ENCODE measurements at places on chromosomes 2 and 18.

DNA sequence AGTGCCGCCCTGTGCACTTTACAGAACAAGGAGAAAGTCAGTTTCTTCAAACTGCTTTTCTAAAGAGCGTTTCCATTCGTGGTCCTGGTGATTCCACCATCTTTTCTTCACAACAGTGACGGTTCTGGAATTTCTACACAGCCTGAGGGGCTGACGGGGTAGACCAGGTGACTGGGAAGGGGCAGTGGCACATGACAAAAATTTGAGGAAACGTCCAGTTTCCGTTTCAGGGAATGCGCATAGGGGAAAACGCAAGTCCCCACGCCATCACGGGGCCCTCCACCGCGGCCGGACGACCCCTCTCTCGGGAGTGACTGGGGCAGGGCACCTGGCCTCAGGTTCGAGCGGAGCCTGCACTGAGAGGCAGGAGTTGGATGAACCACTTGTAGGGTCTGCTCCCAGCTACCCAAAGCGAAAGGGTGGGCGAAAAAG lies 980 bp upstream of the SPTBN1 start:
- no peak for DNase-seq

GRCh38 chr18:69968039-69968438 lies 20.4 kb upstream of the CD226 start:
- DNase-seq = no peak

DNA sequence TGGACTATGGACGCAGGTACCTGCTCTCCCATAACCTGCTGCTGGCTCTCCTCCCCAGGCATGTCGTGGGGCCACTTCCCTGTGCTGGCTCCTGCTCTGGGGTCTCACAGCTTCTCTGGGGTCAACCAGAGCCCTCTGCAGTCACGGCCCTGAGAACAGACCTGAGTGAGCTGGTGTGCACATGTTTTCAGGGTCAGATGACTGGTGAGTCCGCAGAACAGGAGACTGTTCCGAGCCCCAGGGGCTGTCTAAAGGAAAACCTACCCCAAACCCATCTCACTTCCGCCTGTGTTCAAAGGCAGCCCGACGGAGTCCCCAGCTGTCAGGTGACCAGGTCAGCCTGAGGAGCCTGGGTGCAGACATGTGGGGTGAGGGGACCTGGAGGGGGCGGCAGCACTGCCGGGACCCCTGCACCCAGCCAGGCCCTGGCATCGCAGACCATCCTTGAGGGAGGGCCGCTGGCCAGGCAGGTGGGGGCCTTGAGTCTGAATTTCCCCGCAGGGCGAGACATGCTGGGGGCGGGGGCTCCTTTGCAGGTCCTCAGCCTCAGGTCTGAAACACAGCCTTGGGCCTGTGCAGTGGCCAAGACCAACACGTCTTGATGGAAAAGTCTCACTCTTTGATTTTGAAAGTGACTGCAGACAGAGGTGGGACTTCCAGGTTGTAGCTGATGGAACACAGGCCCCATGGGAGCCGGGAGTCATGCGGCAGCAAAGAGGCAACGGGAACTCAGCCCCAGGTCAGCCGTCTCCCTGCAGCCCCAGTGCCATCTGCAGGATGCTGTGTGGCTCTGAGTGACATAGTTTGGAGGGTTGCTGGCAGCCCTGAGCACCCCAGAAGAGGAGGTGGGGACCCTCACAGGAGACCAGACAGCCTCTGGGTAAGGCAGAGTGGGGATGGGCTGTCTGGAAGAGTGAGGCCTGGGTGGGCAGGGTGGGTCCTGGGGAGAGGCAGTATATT lies 65.3 kb downstream of the TWIST2 start:
- DNase-seq = no peak

GRCh38 chr18:34158881-34159690 lies 65.6 kb downstream of the NOL4 start:
- no peak for DNase-seq

- DNase-seq = no peak
These were observed 88.5 kb downstream of the TWIST2 start for GRCh38 chr2:238936162-238937052.

- no peak for DNase-seq
These were observed 62.5 kb upstream of the ACVR2A start for GRCh38 chr2:147782141-147782930.

DNA sequence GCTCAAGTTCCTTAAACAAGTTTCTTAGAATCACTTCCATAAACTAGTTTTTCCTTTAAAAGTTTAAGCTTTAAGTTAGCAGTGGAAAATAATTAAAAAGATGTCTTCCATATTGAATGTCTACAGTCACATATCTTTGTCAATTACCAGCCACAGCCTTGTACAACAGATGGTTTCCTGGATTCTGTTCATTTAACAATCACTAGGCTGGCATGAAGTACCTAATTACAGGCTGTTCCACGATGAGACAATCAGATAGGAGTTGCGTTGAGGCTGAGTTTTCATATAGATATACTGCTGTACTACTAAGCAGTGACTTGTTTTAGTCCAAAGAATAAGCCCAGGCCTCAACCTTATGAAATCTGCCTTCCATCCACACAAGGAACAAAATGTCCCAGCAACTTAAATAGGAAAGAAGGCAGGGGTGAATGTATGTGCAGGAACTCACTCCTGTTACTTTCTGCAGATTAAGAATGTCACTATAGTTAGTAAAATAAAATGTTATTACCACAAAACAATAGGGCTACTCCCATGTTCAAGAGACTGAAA lies 131.0 kb downstream of the ZAP70 start:
- DNase-seq = no peak

DNA sequence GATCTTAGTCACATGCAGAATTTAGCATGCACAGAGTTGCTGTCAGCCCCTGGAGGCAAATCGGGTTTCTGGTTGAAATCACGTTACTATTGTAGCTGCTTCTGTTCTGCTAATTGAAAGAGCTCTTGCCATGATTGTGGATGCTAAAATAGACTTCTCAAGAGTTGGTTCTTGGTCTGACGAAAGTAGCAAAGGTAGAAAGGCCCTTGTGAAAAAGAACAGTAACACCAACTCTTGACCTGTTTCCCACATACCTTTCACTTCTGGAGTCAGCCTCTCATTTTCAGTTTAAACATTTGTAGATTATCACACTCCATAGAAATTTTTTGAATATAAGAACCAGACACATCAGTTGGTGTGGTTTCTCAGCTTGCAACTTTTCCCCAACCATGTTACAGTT lies 110.0 kb upstream of the EPB41L3 start:
- DNase-seq = no peak

DNA sequence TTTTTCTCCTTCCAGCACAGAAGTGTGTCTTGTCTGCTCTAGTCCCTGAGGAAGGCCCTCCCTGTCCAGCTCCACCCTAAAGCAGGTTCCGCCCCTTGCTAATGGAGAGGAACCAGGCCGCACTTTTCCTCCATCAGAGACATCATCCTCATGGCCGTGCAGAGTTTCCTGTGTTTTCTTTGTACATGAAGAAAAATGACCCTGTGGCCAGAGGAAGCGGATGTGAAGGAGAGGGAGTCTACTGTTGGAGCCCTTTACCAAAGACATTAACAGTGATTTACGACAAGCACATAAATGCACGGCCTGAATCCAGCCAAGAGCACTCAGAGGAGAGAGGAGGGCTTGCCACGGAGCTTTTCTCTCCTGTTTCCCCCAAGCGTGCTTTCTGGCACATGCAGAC lies 109.5 kb downstream of the RNF144A start:
- DNase-seq = no peak

- DNase-seq = no peak
These were observed 413.5 kb downstream of the NBAS start for GRCh38 chr2:15147591-15147990.

- no peak for DNase-seq
These were observed 417.1 kb downstream of the RAD51AP2 start for GRCh38 chr2:17101091-17101490.

- DNase-seq = no peak
These were observed 176.2 kb upstream of the EPAS1 start for GRCh38 chr2:46120792-46121555.

DNA sequence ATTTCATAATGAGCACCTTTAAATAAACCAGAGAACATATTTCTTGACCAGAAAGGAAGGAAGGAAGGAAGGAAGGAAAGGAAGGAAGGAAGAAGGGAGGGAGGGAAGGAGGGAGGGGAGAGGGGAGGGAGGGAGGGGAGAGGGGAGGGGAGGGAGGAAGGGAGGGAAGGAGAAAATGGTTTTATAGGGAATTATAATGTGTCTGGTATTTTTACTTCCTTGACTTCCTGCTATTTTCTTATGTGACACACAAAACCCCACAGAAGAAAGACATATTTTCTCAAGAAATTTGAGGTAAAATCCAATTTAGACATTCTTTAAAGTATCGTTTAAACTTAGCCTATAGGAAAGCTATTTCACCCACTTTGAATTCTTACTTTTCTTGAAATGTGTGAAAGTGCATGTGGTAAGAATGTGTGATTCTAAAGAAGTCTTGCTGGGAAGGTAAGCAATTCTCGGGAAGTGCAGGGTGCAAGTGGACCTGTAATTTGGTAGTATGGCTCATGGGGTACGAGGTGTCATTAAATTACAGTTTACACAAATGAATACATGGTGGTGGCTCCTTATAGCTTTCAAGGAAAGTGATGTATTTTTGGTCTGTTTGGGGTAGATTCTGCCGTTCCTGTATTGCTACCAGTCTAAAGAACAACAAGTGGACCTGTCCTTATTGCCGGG lies 18.0 kb downstream of the RNF125 start:
- DNase-seq = no peak

DNA sequence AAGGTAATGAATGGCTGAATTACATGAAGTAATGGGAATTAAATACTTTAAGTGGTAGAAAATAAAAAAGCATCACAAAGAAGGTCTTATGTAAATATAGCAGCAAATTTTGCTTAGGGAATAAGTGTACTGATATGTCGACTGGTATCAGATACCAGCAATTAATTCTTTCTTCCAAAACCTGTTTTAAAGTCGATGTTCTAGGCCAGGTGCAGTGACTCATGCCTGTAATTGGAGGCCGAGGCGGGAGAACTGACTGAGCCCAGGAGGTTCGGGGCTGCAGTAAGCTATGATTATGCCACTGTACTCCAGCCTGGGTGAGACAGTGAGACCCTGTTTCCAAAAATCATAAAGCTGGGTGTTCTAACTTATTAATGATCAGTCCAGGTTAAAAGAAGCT lies 30.3 kb downstream of the SP3 start:
- DNase-seq = no peak

DNA sequence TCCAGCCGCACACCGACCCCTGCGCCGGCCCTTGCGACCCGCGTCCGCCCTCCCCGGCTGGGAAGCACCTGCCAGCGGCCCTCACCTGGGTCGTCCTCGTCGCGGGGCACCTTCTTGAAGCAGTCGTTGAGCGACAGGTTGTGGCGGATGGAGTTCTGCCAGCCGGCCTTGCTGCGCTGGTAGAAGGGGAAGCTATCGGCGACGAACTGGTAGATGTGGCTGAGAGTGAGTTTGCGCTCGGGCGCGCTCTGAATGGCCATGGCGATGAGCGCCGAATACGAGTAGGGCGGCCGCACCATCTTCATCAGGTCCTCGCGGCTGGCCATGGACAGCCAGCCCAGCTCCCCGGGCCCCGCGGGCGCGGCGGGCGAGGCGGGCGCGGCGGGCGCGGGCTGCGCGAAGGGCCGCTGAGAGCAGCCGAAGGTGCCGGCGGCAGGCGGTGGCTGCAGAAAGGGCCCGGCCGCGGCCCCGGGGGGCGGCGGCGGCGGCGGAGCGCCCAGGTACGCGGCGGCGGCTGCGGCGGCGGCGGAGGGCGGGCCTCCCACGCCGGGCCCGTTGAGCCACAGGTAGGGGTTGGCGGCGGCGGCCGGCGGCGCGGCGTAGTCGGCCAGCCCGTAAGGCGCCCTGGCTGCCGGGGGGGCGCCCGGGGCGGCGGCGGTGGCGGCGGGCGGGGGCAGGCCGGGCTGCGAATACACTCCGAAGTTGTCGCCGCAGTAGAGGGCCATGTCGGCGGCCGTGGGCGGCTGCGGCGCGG lies 505 bp downstream of the FOXI3 start:
- no peak for DNase-seq

DNA sequence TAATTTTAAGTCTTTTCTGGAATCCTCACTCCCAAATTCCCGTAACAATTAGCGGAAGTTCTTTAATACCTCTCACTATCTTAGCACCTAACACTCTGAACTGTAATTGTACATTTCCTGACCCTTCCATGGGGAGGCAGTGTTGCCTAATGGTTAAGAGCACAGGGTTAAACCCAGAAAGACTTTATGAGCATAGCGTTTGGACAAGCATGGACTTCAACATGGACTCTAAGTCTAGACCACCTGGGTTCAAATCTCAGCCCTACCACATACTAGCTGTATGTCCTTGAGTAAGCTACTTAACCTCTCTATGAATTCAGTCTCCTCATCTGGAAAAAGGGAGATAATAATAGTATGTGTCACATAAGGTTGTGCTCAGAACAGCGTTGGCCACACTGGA lies 13.0 kb downstream of the ANTXR1 start:
- no peak for DNase-seq

- no peak for DNase-seq
These were observed 39.0 kb downstream of the ATP8B1 start for GRCh38 chr18:57764087-57764486.

DNA sequence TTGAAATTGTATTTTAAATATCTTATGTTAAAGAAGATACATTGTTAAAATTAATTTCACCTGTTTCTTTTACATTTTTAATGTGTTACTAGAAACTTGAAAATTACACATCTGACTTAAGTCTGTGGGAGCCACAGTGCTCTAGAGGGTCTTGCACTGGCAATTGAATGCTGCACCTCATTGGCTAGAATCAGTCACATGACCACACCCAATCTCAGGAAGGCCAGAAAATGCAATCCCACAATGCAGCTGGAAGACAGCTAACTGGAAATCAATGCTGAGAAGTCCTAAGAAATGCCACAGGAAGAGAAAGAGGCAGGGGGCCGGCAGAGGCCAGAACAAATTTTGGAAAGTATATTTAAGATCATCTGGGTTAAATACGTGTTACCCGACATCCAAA lies 189.2 kb upstream of the POU3F3 start:
- DNase-seq = no peak

- no peak for DNase-seq
These were observed 286.1 kb upstream of the ID2 start for GRCh38 chr2:8395718-8396117.

DNA sequence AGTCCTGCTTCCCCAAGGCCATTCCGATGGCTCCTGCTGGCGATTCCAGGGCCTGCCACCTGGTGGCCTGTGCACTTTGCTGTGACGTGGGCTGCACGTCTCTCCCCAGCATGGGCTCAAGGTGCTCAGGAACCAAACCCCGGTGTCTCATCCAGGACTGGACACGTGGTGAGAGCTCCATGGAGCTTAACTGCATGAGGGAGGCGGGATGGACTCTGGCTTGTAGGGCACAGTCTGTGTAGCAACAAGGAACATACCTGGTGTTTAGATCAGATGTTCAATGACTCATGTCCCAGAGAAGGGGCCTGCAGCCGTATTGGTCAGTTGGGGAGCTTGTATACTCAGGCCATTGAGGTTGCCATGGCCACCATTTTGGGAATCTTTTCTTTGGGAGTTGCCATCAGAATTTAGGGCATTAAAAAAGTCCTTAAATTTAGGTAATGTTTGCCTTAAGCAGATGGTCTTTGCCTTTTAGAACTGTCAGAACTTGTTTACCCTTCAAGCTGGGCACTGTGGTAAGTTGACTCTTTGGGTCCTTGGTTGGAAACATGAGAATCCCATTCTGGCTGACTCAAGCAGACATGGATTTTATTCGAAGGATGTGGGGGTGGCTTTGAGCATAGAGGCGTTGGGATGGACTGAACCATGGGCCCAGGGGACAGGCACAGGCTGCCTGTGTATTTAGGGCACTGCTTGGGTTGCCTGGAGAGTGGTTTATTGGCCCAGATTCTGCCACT lies 21.0 kb downstream of the AGAP1 start:
- DNase-seq = no peak

GRCh38 chr2:187124529-187124928 lies 275.6 kb upstream of the ZSWIM2 start:
- no peak for DNase-seq

GRCh38 chr2:66073172-66073571 lies 361.8 kb upstream of the MEIS1 start:
- no peak for DNase-seq

GRCh38 chr2:3600256-3600855 lies 5.4 kb downstream of the COLEC11 start:
- DNase-seq = no peak
